Caki2 (cell line): ENCODE measurements at places on chromosomes 1 and 21. TPM values are rescaled to one million over a fixed set of nuclear protein-coding genes. Genes with fewer than 3 reads are reported as not detected.

- no peak for DNase-seq
These were observed 202.6 kb downstream of the APP start for GRCh38 chr21:25967901-25968438.

- DNase-seq = no peak
These were observed 3.1 kb downstream of the COQ8A start for GRCh38 chr1:226943156-226943555.

DNA sequence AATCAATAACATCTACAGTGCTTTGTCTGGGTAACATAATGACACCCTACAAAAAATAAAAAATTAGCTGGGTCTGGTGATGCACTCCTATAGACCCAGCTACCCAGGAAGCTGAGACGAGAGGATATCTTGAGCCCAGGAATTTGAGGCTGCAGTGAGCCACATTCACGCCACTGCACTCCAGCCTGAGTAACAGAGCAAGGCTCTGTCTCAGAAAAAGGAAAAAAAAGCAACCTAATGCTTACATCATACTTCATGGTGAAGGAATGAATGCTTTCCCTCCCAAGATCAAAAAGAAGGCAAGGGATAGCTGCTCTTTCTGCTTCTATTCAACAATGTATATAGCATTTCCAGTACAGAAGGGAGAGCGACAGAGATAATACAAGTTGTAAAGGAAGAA lies 24.2 kb upstream of the CTTNBP2NL start:
- DNase-seq = no peak

The CELA3A gene
- not detected in 2 replicates for total RNA-seq

- no peak for DNase-seq
These were observed 47.2 kb downstream of the S1PR1 start for GRCh38 chr1:101284021-101284420.

GRCh38 chr1:220761688-220762427 lies 13.7 kb downstream of the MTARC2 start:
- no peak for DNase-seq

- peak; percentile 12 for DNase-seq
These were observed 61.0 kb downstream of the POFUT2 start for GRCh38 chr21:45226540-45227326.

DNA sequence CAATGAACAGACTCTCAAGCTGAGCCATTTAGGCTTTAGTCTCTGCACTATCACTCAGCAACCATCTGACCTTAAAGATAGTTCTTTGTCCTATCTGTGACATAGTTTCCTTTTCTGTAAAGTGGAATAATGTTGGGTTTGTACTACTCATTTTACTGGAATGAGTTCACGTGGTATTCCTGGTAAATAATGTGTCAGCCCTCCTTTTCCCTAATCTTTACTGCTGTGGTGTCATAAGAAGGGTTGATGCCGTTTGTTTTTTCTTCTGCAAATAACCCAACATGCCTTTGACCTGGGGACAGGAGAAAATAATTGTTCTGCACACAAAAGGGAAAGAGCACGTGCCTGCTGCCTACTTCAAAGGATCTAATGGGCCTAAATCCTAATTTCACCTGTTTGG lies 297.8 kb downstream of the BRINP3 start:
- peak; percentile 23 for DNase-seq

The GBP7 gene
- total RNA-seq = not detected in 2 replicates

DNA sequence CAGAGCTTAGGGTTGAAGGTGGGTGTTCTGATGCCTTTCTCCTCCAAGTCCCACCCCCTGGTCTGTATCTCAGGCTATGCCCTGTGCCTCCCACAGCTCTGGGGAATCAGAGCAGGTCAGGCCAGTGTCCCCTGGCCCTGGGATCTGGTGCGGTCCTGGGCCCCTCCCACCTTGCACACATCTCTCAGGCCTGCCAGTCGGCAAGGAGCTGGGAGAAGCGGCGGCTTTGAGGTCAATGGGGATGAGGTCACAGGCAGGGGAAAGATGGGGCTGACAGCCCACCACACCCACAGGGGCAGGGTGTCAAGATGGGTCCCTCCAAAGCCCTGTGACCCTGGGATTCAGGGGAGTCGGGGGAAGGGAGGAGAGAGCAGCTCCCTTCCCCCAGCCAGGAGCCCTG lies 65.4 kb upstream of the CASZ1 start:
- DNase-seq = no peak

The MROH9 gene
- total RNA-seq = not detected in 2 replicates

The OBSCN gene
- 16.7 and 31.5 TPM in 2 replicates for total RNA-seq
